CD4-positive, alpha-beta T cell treated with Interleukin-4 for 4 hours (primary cell): ENCODE measurements at places on chromosomes 3 and 15.

DNA sequence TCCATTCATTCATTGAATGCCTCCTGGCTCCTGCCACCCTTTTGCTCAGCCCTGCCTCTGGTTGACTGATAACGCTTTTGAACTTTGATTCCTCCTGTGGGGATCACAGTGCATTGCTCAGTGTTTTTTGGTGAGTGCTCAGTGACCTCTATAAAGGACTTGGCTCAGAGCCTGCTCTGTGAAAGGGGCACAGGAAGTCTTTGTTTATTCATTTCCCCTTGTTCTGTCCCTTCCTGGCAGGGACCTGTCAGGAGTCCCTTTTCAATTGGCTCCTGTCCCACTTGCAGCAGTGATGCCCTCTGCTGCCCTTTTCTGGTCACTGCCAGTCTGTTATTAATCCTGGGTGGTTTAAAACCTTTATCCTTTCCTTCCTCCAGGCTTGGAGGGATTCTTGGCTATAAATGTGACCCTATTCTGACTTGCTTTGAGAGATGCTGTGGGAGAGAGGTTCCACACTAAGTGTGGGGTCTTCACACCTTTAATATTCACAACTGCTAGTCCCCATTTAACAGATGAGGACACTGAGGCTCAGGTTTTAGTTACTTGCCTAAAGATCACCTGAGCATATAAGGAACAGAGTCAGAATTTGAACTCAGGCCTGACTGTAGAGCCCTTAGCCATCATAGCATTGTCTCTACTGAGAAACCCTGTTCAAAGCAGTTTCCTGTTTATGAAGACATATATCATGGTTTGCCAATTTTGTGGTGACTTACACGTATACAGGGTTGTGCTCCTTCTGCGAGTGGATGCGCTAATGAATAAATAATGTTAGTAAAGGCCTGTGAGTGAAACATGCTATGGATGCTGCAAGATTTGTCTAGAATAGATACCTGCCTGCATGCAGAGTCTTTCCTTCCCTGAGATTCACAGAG lies 23.2 kb upstream of the TATDN2 start:
- peak; percentile 73 for DNase-seq

DNA sequence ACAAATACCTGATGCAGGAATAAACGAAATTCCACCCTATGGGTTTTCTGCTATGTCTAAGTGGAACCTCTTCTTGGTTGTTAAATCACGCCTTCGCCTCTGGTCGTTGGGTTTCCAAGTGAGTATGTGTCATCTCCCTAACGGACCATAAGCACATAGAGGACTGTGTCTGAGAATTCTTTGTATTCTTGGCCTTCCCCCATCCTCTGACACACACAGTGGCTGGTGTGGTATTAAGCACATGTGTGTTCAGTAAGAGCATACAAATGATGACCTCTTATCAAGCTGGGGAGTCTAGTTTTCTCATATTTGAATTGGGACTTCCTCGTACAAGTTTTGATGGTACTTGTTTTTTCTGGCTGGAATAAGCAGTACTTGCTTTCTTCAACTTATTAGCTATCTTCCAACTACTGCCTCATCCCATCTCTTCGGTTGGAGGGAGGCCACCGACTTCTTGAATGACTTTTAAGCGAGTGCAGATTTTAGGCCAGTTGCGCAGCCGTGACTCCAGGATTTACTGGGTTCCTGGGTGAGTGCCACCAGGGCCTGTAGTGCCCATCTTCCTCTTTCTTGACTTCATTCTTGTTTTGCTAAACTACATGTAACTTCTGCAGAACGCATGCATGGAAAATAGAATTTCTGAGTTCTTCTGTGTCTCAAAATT lies 240.2 kb downstream of the ADAMTS17 start:
- DNase-seq: no peak

DNA sequence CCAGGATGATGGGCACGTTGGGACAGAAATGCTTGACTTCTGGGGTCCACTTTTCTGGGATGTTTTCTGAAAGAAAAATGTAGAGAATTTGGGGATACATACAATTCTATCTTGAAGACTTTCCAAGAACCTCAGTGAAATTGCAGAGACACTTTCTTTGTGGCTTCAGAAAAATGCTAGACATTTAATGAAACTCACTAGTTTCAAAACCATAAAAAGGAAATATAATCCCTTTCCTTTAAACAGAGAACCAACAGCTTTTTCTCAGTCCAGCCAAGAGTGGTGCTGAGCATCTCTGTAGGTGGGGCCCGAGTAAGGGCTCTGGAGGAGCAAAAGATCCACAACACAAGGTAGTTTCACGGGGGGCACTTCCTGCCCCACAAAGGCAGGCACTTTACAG lies 4.4 kb upstream of the GPX1 start:
- no peak for DNase-seq

GRCh38 chr15:58142827-58143461 lies 4.8 kb downstream of the AQP9 start:
- DNase-seq: no peak

DNA sequence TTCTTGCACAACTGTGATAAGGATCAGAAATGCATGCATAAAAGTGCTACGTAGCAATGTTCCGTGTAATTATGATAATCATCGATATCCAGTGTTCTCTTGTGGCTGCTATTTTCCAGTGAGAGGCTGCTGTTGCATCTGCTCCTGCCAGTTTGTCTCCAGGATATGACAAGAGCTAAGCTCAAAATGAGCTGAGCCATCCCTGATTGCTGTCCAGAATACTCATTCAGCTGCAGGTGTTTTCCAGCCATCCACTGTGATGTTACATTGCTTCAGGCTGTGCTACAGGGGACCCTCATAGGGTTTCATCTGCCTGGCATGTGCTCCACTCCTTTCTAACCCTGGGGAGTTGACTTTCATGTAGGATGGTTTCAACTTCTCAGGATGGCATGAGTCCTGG lies 976.0 kb downstream of the ROBO1 start:
- DNase-seq: no peak

- DNase-seq: no peak
These were observed 36.9 kb upstream of the HERC1 start for GRCh38 chr15:63870487-63871209.

- DNase-seq: no peak
These were observed 796.6 kb upstream of the GBE1 start for GRCh38 chr3:82558081-82558480.

GRCh38 chr15:77688693-77689092 lies 56.0 kb upstream of the LINGO1 start:
- no peak for DNase-seq

DNA sequence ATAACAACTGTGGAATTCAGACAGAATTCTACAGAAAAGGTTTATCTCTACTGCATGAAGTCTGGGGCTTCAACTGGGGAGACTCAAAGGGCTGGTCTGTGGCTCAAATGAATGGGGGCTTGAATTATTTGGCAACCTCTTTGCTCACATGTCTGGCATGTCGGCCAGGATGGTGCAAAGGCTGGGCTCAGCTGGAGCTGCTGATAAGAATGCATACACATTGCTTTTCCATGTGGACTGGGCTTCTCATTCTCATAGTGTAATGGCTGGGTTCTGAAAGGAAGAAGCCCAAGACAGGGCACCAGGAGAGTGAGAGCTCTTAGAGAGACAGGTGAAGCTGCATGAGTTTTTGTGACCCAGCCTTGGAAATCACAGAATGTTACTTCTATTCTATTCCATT lies 194.3 kb upstream of the SGO1 start:
- DNase-seq: no peak

DNA sequence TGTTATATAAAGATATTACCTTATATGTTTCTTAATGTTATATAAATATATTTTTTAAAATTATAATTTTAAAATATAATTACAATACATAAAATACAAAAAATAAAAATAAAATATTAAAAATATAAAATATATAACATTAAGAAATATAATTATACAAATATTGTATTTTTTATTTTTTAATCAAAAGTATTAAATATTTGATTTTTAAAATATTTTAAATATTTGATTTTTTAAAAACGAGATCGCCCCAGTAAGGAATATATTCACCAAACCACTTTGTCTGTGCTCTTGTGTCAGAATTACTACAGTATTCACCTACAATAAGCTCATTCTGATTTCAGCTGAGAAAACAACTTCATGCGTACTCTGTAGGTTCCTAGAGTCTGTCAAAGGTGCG lies 89.1 kb downstream of the ETFA start:
- no peak for DNase-seq

DNA sequence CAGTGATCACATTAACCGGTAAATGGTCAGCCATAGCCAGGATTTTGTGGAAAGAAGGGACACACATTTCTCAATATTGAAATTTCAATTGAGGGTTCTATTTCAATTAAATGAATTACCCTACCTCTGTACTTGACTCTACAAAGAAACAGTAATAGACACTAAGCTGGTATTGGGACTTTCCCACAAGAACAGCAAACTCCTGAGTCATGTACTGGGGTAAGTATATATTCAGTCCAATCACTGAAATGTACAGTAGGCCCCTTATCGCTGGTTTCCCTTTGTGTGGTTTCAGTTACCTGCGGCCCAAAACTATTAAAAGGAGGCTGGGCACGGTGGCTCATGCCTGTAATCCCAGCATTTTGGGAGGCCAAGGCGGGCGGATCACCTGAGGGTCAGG lies 17.6 kb downstream of the ASB14 start:
- DNase-seq: no peak

DNA sequence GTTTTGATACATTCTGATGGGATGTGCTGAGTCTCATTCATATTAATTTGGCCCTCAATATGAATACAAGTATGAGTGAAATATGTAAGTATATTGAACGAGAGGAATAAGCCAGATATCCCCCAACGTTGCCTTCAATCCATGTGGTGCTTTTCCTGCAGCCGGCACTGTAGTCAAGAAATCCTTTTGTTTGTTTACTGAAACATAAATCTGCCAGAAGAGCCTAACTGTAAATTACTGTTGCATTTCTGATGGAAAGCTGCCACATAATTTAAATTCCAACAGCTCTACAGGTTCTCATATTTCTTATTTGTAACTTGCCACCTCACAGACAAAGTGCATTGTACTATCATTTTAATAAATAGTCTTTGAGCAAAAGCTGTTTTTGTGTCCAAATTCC lies 314.0 kb downstream of the KBTBD8 start:
- no peak for DNase-seq

DNA sequence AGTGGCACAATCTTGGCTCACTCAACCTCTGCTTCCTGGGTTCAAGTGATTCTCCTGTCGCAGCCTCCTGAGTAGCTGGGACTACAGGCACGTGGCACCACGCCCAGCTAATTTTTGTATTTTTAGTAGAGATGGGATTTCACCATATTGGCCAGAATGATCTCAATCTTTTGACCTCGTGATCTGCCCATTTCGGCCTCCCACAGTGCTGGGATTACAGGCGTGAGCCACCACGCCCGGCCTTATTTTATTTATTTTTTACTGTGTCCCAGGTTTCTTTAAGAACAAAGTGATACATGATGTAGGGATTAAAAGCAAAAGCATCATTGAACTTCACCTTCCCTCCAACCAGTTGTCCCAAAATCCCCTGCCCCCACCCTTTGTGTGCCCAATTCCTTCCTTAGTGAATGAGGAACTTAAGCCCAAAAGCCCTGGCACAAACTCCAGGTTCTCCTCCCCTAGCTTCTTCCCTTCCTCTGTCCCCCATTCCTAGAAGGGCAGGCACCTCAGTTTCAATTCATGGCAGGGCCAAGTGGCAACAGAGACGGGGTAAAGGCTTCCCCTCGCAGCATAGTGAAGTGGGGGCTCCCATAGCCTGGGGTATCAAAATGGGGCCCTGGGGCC lies 23.7 kb upstream of the RPN1 start:
- no peak for DNase-seq

GRCh38 chr3:83035704-83036010 lies 1274.2 kb upstream of the GBE1 start:
- no peak for DNase-seq

GRCh38 chr3:33064929-33065328 lies 32.0 kb downstream of the GLB1 start:
- DNase-seq: peak; percentile 46

- no peak for DNase-seq
These were observed 135.7 kb upstream of the IQSEC1 start for GRCh38 chr3:13208706-13209633.

- DNase-seq: no peak
These were observed 11.5 kb upstream of the PCSK6 start for GRCh38 chr15:101500865-101501551.

GRCh38 chr3:143644370-143645089 lies 203.7 kb downstream of the SLC9A9 start:
- no peak for DNase-seq

DNA sequence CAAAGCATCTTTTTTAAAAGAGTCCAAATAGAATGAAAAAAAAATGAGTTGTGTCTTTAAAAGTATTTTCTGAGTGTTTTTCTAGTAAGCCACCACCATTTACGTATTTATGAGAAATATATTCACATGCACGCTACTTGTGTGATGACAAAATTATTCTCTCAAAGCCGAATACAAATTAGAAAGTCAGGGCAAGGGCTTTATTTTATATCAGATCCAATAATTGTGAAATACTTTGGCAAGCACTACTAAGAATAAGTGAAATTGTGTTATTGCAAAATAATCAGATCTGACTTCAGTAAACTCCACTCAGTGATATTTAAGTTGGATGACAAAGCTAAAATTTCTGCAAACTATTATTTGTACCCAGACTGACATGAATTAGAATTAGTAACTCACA lies 589.3 kb upstream of the KCNMB2 start:
- DNase-seq: no peak

GRCh38 chr3:5806192-5806591 lies 618.7 kb downstream of the EDEM1 start:
- no peak for DNase-seq

- DNase-seq: no peak
These were observed 283.9 kb downstream of the RORA start for GRCh38 chr15:60945196-60945595.

GRCh38 chr3:29937185-29937584 lies 656.3 kb downstream of the RBMS3 start:
- no peak for DNase-seq

DNA sequence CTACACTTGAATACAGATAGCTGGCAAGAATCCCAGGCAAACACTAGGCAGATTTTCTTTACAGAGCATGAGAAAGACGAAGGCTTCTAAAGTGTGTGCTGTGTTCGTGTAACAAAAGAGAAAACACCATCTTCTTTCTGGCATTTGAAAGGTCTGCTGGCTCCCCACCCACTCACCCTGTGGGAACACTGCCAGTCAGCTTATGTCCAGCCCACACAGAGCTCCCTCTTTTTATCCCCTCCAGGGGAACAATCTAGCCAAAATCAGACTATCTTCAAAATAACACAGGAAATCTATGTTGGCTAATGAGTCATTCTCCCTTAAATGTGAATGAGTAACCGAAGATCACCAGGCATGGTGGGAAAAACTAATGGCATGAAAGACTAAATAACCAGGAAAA lies 45.6 kb upstream of the PAQR5 start:
- no peak for DNase-seq

DNA sequence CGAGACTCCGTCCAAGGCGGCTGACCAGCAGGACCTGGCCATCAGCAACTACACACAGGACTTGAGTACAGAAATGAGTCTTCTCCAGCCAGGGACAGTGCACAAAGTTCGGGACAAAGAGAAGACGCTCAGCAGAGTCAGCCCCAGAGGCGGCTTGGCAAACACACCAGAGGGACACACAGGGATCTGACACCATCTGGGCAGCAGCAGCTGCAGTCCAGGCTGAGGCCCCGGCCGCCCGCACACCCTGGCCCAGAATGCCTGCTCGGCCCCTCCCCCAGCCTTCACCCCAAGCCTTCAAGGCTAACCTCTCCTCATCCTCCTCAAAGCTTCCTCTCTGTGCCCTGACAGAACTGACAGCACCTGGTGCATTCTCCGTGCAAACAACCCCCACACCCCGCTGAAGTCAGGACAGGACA lies 61.1 kb downstream of the XXYLT1 start:
- DNase-seq: no peak
